ENCODE measurements at places on chromosomes 13 and 19. TPM values are rescaled to one million over a fixed set of nuclear protein-coding genes. Genes with fewer than 3 reads are reported as not detected.

ZNF554 gene
- 8.1 TPM for total RNA-seq

TIMM50 gene
- 63.6 TPM for total RNA-seq

GRCh38 chr19:49680421-49681351, 3.6 kb downstream of the PRMT1 start:
- DNase-seq: peak; percentile 98

DNA sequence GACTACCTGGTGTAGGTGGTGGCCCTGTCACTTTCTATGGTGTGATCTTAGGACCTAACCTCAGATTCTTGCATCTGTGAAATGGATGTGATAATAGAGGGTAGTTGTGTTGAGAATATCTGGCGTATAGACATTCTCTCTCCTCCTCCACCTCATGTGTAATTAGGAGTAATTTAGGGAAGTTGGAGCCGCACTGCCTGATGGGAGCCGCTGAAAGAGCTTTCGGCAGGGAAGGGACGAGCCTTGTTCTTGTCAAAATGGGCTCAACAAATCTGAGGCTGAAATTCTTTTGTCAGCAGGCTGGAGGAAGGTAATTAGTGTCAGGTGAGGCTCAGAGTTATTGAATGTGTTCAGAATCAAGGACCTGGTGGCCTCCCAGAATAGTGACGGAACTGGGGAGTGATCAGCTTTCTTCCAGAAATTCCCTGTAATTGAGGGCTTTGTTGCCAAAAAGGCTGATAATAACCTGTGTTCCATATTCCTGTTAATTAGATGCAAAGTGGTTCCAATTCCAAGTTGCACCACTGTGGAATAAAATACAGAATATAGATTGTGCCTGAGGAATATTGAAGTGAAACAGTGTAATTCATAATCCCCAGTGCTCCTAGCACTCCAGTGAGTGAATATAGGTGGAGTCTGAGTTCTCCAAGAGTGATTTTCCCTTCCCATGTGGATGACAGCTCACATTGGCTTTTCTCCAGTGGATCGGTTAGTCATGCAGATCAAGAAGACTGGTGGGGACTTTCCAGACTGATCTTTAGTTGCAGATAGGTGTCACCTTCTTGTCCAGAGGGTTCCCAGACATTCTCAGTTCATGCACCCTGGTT, 47.5 kb downstream of the SPATA13 start:
- no peak for DNase-seq

DNA sequence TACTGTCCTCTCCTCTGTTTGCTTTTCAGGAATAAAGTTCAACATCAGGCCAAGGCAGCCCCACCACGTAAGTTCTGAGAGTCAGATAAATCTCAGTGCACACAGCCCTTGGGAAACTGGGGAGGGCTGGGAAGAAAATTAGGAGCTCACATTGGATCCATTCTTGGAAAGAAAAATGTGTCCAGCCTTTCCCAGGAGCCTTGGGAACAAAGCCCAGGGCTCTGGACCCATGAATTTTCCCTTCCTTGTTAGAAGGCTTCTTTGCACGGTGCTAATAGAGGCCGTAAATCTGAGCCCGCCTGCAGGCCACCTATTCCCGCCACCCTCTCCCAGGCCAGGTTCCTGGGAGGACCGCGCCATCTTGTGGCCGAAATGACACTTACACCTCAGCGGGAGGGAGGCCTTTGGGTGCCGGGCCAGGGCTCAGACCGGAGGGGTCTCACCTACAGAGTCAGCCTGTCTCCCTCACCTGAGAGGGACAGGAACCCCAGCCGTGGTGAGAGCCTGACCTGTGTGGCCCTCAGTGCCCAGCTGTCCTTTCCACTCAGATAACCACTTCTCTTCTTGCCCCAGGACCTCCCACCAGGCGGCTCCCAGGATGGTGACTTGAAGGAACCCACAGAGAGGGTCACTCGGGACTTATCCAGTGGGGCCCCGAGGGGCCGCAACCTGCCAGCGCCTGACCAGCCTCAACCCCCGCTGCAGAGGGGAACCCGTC, 25.1 kb upstream of the KCTD15 start:
- peak; percentile 83 for DNase-seq

DNA sequence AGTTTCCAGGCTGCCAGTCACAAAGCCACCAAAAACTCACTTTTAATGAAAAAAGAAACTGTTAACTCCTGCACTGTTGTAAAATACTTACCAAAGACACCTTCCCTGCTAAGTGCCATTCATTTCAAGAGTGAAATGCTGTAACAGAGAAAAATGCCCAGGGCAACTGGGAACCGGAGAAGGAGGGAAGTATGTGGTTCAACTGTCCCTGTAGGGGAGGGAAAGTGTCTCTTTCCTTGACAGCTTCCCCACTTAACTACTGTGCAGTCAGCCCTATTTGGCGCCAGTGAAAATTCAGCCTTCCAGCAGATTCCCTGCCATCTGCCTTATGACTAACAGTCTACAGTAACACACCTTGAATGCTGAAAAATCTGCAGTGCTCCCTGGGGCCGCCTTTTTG, 789.0 kb downstream of the DIAPH3 start:
- no peak for DNase-seq
